Activated effector memory CD4-positive, alpha-beta T cell treated with Interleukin-2 at 50 U/mL for 16 hours (primary cell): ENCODE measurements at places on chromosomes 4 and X.
A peak's percentile ranks its signal among the peaks of the same experiment; 100 is the strongest.

DNA sequence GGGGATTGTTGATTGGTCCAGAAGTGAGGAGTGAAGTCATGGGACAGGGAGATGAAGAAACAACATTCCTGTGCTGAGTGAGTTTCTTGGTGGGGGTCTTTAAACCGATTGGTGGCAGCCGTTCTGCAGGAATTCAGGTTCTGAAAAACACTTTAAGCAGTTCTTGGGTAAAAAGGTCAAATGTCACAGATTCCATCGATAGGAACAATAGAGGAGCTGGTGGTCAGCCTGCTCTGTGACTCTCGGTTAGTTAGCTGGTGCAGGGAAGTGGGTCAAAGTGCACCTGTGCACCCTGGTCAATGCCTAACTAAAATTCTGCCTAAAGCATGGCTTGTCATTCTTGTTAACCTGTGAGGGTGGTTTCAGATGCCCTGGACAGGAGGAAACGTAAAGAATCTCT is 34.6 kb upstream of the MGST2 start:
- DNase-seq: no peak

DNA sequence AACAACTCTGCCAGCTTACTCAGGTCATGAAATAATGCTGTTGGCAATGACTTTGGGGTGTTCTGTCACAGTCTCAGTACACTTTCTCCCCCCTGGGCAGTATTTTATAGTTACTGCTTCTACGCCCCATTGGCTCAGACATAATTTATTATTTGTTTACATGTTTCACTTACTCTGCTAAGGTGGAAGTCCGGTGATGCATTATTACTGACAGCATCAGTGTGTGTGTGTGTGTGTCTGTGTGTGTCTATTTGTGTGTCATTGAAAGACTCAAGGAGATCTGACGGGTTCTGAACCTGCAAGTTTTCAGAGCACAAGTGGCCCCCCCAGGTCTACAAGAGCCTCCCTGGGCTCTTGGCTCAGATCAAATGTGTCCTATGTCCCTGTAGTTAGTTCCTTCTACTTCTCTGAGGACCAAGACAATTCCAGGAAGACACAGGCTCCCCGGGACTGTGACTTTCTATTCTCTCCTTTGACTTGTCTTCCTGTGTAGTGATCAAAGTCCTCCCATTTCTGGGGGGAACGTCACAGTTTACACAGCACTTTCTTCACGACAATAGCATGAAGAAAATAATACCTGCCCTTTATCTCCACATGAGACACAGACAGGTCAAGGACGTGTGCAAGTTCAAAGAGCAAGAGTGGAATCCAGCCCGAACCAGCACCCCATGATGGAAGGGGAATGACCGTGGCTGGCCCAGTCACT is 283.7 kb upstream of the GATB start:
- no peak for DNase-seq

GRCh38 chr4:11228530-11228929 is 200.2 kb downstream of the HS3ST1 start:
- no peak for DNase-seq

DNA sequence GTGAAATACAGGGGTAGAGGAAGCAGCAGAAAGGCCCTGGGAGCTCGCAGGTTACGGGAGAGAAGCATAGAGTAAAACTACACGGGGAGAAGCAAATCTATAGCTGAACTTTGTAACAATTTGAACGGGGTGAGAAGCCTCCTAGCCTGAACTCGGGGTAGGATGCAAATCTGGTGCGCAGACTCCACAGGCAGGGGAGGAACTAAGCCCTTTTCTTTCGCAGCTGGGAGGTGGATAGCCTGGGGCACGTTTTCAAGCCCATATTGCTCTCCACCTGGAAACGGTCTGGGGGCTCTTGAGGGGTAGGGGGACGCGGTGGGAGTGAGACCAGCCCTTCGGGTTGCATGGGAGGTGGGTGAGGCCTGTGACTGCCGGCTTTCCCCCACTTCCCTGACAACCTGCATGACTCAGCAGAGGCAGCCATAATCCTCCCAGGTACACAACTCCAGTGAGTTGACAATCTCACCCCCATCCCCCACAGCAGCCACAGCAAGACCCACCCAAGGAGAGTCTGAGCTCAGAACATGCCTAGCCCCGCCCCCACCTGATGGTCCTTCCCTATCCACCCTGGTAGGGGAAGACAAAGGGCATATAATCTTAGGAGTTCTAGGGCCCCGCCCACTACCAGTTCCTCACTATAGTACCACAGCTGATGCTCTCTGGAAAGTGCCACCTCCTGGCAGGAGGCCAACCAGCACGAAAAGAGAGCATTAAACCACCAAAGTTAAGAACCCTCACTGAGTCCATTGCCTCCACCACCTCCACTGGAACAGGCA is 29.9 kb downstream of the SOWAHB start:
- no peak for DNase-seq

- DNase-seq: no peak
Observed at GRCh38 chr4:119894650-119895208, 171.9 kb downstream of the MAD2L1 start.

DNA sequence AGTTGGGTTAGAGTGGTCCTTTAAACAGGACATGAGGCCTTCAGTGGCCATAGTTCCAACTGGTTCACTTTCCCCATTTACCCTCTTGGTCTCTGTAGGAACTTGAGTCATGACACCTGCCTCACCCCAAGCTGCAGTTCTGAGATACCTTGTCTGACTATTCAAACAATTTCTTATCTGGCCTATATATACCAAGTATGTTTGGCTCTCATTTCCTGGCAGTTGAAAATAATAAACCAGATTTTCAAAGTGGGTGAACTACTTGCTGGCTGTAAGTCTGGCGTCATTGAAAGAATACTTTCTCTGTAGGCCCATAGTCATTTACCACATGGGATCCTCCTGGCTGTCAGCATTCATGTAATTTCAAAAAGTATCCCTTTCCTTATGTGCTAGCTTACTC is 228.8 kb downstream of the SHROOM3 start:
- no peak for DNase-seq

GRCh38 chrX:78506248-78506647 is 152.9 kb downstream of the RTL3 start:
- DNase-seq: no peak

- DNase-seq: no peak
Observed at GRCh38 chr4:129738175-129738574, 642.2 kb downstream of the C4orf33 start.

DNA sequence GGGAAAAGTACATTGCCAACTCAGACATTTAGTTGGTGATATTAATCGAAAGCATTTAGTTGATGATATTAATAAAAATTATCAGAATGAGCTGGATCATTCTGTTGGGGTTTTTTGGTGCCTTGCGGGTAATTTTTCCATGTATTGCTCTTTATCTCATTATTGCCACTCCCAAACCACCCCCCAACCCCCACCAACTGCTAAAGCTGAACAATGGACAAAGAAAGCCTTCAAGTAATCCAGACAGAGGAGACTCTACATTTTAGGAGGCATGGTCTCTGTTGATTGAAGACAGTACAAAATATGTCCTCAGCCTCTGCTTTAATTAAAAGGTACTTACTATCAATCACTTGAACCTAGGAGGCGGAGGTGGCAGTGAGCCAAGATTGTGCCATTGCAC is 22.5 kb downstream of the PDK3 start:
- DNase-seq: no peak

DNA sequence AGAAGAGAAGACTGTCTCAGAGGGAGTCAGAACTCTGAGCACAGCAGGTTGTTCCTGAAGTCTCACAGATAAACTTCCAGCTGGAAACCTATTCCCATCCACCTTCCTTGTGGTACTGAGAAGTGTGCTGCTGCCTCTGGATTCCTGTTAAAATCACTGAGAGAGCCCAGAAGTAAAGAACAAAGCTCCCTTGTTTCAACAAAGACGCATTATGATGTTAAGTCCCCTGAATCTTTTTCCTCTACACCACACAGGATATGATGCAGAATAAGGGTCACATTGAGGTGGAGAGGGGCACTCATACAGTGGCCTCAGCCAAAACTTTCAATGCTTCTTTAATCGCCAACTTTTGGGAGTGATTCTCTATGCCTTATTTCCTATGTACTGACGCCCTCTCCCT is 321.0 kb downstream of the OPHN1 start:
- DNase-seq: no peak

- DNase-seq: no peak
Observed at GRCh38 chrX:110985470-110985869, 110.5 kb upstream of the PAK3 start.

DNA sequence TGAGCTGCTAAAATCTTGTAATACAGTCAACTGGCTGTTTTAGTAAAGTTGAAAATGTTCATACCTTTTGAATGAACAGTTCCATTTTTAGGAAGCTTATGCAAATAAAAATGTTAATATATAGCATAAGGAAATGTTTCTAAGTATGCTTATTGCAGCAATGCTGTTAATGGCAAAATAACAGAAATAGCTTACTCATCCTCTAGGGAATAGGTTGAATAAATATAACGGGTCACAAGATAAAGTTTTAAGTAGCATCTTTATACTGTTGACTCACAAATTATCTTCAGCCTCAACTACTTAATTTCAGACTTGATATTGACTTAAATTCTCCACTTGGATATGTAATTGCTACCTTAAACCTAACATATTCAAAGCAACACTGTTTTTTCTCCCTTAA is 27.7 kb downstream of the HERC3 start:
- DNase-seq: no peak

- DNase-seq: peak; percentile 15
Observed at GRCh38 chrX:37825215-37825842, 22.0 kb downstream of the DYNLT3 start.

- no peak for DNase-seq
Observed at GRCh38 chr4:41318839-41319530, 62.3 kb downstream of the UCHL1 start.

GRCh38 chrX:108148524-108148923 is 56.9 kb downstream of the ATG4A start:
- no peak for DNase-seq

DNA sequence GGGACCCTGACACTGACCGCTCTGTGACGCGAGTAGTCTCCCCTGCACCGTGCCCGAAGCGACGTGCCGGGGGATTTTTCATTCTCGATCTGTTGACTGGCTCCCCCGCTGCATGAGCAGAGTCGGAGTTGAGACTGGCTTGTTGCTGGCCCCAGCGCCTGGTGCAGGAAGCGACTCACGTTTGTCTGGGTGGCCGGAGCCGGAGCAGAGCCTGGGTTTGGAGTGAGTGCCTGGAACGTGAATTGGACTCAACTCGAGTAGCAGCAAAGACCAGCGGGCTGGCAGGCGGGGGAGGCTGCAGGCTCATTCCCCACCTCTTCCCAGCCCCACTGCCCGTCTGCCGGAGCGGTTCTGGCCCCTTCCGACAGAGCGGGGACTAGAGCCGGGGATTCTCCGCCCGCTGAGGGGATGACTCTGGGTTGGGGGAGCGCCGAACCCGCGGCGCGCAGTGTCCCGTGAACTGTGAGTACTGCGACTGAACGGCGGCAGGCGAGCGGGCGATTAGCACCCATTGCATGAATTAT is 554 bp downstream of the PCDH7 start:
- no peak for DNase-seq

DNA sequence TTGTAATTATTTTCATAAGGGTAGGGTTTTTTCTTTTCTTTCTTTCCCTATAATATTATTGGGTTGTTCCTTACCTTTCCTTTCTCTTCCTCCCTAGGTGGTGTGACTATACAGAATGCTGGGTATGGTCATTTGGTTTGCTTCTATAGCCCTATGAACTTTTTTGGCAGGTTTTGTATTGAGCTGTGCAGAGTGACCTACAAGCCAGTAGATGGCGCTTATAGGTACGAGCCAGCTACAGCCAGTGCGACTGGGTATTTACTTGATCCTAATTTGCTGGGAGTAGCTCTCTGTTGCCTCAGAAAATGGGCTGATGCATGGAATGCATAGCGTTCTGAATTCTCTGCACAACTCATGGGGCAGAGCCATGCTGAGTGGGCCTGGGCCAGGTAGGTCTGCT is 423.3 kb downstream of the MAGEE1 start:
- no peak for DNase-seq

DNA sequence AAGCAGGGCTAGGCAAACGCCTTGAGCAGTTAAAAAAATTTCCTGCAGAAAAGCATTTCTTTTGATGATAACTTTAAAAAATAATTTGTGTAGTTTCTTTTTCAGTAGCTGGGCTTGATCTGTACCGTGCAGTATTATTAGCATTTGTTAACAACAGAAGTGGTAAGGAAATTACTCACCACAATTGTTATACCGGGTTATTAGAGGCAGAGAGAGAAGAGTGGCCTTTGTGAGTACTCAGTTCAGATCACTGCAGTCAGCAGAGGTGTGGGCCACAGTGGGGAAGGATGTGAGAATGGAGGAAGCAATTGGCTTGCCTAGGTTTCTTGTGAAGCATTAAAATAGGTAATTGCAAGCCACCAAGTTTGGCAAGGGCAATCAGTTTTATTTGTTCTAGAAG is 14.3 kb upstream of the IL21 start:
- no peak for DNase-seq

DNA sequence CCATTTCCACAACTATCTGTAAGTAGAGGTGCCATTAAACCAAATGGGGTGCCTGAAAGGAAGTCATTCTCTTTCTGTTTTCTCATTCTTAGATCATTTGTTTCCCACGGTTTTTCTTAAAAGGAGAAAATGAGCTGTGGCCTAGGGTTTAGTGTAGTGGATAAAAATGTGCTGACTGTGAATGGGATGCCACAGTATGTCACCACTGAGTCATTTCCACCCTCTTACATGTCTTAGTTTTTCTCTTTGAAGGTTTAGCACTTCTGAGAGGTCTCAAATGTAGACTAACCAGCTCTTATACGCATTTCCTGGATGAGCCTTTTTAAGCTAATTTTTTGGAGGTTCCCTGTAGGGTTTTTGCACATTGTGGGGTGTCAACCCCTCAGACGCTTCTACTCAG is 244.5 kb upstream of the SPANXN1 start:
- DNase-seq: no peak

GRCh38 chr4:73599182-73599581 is 21.1 kb downstream of the RASSF6 start:
- no peak for DNase-seq

GRCh38 chr4:101992446-101992845 is 201.9 kb downstream of the BANK1 start:
- no peak for DNase-seq

DNA sequence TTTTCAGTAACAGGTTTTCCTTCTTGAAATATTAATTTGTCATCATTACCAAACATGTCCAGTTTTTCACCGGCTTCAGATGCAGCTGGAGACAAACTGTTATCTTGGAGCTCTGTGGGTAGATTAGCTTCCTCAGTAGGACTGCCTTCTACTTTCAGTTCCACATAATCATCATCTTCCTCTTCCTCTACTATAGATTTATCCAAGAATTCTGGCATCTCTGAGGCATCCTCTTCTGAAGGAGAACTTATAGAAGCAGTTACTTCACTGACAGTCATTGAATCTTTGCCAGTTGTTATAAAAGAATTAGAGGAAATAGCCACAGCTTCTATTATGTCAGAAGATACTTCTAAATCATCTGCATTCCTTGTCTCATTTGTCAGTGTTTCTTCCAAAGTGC is 162.9 kb downstream of the LRBA start:
- DNase-seq: no peak

- no peak for DNase-seq
Observed at GRCh38 chr4:48337731-48338130, 3.6 kb upstream of the SLAIN2 start.

DNA sequence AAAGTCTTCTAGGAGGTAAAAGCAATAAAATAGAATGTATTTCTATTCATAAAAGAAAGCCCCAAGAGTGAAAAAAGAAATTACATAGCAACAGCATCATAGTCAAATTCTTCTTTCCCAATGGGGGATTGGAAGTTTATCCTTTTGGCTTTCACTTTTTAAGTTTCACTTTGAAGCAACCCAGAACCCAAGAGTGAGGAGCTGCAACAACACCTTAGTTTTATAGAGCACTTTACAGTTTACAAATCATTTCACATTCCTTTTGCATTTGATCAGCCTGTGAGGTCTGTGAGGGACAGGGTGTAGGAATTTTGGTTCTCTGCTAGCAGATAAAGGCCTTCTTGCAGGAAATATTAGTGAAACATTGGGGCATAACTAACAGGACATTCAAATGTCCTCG is 112.0 kb upstream of the NDP start:
- no peak for DNase-seq
